ENCODE measurements at places on chromosomes 2 and 18. TPM values are rescaled to one million over a fixed set of nuclear protein-coding genes. Genes with fewer than 3 reads are reported as not detected.

Gene COL6A3
- total RNA-seq, result 1,372 TPM

Gene PTPRM
- total RNA-seq, result 64.2 TPM

Gene CDH2
- 64.1 TPM for total RNA-seq

DNA sequence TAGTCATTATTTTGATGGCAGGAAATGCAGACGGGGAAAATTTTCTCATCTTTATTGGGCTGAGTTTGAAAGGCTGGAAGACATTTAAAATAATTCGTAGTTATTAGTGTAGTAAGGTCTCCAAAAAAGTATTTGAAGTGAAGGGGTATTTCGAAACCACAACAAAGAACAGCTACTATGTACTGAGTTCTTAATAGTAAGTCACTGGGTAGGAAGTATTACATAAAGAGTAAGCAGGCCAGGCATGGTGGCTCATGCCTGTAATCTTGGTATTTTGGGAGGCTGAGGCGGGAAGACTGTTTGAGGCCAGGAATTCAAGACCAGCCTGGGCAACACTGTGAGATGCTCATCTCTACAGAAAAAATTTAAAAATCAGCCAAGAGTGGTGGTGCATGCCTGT, 113.6 kb downstream of the MEP1B start:
- peak; percentile 41 for DNase-seq

DNA sequence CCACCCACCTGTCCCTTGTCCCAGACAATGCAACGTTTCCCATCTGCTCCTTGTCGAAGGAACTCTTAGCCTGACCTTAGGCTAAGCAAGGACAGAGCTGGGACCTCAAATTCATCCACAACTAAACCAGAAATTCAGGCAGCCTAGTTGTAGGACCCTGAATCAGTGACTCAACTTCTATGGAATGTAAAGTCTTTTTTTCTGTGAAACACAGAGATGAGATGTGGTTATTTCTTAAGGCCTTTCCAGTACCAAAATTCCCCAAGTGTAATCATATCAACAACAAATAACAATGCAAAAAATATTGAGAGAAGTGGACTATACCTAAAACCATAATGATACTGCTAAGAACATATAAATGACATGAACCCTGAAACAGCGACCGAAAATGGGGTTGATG, 46.7 kb downstream of the EN1 start:
- peak; percentile 48 for DNase-seq

DNA sequence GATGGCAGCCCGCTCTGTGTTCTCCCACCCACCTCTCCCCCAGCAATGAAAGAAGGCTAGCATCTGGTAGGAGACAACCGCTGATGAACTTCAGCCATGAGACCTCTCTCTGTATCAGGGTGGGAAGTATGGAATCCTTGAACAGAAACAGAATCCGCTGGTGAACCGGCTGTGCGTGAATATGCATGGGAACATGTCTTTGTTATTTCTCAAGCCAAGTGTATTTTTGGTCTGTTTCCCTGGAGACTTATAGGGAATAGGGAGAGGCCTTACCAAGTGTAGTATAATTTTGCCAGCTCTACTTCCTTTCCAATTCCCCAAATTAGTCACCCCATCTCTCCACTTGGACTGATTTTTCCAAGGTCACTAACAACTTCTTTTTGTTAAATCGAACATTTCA, 30.1 kb downstream of the WNT10A start:
- no peak for DNase-seq

DNA sequence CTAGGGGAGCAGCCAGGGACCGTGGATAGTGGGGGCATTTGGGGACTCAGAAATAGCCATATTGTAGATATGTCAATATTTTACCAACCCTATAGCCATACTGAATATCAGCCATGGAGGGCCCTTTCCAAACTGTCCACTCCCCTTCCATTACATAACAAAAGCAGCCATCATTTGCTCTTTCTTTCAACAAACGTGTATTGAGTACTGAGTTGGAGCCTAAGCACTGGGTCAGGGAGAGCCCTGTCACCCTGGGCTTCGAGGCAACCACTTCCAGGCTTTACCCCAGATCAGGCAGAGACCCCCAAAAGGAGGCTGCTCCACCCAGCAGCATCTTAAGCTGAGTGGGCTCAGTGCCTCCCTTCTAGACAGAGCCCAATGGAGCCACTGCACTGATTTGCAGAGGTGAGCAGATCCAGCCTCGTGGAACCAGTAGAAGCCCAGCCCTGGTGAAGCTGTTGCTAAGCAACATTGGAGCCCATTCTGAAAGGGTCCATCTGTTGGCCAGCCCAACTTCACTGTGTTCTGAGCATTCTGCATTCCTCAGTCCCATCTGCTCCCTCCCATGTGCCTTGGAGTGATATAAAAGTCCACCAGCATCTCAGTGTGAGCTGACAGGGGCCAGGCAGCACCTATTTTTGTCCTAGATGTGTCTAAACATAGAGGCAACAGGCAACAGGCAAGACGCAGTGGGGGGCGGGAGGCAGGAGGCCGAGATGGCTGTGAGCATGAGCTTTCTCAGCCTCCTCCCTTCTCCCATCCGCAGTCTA, 112.1 kb downstream of the PLB1 start:
- no peak for DNase-seq

Measured in fibroblast of the aortic adventitia (primary cell).